ENCODE measurements at places on chromosomes 7 and 10.

DNA sequence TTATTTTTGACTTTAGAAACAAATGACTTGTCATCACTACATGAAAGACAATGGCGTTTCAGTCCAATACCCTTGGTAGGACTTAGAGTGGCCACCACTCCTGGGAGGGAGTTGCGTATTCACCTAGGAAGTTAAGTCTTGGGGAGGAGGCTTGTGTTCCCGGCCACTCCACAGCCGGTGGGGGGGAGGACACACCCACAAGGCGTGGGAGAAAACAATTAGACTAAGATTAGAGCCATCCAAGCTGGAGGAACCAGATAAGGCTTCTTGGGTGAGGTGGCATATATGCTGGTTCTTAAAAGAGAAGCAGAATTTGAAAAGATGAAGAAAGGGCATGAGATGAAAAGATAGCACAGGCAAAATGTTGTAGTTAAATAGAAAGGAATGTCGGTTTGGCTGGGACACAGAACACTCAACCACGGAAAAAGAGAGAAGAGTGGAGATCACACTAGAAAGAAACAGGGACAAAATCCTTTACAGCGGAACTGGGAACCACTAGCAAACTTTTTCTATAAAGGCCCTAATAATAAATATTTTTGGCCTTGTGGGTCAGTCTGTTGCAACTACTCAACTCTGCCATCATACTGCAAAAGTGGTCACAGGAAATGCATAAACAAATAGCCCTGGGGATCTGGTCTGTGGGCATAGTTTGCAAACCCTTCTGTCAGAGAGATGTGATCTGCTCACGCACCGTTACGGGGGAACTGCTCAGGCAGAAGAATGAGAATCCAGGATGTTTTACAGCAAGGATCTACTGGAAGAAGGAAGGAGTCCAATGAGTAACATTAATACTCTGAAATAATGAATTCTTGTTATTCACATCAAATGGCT, 651.8 kb downstream of the PARD3 start:
- DNase-seq = no peak

- DNase-seq = no peak
Measured at GRCh38 chr7:109611656-109612055, 1042.0 kb downstream of the DNAJB9 start.

GRCh38 chr7:139033346-139034114, 2.3 kb downstream of the ZC3HAV1L start:
- no peak for DNase-seq

DNA sequence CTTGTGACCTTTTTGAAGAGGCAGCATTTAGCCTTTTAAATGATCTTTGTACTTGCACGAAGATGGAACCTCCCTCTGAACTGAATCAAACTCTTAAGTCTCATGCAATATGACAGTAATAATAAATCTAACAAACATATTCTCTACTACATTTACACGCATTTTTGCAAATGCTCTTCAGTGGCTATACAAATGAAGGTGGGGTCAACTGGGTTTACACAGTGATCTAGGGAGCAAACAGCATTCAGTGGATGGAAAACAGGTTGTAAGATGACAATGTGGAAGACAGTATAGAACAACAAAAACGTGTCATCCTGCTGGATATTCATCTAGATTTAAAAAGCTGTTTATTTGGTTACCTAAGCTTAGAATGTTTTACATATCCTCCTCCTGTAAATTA, 7.5 kb downstream of the CCDC186 start:
- no peak for DNase-seq

DNA sequence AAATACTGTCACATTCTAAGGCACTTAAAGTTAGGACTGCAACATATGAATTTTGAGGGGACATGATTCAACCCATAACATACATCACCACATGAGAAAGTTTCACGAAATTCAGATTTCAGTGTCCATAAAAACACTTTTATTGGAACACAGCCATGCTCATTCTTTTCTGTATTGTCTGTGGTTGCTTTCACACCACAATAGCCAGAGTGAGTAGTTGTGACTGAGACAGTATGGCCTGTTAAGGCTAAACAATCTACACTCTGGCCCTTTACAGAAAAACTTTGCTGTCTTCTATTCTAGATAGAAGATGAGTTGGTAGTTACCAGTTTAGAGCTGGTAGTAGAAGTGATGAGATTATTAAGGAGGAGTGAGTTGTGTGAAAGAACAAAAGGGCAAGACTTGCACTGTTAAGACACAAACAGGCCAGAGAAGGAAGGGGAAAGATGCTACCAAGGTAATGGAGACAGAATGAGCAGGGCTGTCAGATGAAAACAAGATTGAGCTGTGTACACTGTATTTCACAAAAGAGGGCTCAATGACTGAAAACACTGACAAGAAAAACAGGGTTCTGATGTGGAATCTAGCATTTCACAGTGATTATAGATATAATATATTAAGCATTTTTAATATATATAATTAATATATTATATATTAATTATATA, 108.6 kb downstream of the PPP1R3A start:
- DNase-seq = no peak

DNA sequence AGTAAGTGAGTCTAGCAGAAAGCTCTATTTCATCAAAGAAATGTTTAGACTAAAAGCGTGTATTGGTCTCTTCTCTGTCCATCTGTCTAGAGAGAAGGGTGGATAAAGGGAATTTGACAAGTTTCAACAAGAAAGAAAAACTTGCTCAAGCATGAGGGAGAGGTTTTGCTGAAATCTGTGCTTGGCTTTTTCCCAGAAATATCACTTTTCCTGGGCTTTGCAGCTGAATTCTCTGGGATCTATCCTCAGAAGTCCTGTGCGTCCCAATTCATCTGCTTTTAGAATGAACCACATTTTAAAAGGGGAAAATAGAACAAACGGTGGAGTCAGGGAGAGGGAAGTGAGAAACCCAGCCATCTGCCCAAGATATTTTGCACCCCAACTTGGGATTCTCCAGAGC, 59.6 kb upstream of the CELF2 start:
- no peak for DNase-seq

GRCh38 chr7:69599955-69600709, 1.9 kb downstream of the AUTS2 start:
- DNase-seq = peak; percentile 33

DNA sequence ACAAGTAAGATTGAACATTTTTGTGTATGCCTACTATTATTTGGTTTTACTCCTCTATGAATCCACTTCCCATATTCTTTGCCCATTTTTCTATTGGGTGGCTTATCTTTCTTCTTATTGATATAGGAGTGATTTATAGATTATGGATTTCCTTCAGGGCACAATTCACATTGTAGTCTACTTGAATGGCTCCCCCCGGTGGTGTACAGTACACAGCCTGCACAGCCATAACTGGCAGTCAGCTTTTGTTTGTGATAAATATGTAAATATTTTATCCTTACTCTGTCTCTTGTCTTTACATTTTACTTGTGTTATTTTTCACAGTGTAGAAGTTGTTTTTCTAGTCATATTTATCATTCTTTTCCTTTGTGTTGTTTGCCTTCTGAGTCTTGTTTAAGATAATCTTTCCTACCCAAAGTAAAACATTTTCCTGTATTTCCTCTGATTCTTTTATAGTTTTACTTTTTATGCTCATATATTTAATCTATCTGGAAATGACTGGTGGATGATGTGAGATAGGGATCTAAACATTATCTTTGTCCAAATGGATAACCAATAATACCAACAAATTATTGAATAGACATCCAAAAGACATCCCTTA, 23.9 kb upstream of the CALD1 start:
- DNase-seq = peak; percentile 44

GRCh38 chr7:91953618-91954017, 13.0 kb downstream of the AKAP9 start:
- no peak for DNase-seq

DNA sequence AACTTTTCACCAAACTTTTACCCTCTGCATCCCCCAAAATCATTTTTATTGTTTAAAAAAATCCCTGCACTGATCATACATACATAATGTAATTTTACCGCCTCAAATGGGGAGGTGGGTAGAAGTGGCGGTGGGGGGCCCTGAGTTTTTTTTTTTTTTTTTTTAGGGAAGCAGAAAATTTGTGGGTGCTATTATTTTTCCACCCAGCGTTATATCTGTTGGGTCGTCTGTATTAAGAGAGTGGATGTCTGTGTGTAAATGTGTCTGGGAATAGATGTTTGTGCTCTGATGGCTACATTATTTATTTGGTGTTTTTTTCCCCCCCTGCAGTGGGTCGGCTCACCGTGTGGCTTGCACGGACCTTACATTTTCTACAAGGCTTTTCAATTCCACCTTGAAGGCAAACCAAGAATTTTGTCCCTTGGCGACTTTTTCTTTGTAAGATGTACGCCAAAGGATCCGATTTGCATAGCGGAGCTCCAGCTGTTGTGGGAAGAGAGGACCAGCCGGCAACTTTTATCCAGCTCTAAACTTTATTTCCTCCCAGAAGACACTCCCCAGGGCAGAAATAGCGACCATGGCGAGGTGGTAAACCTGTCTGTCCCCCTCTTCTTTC, 438 bp downstream of the ARID5B start:
- DNase-seq = no peak

GRCh38 chr7:2360796-2361195, 6.2 kb downstream of the EIF3B start:
- no peak for DNase-seq

DNA sequence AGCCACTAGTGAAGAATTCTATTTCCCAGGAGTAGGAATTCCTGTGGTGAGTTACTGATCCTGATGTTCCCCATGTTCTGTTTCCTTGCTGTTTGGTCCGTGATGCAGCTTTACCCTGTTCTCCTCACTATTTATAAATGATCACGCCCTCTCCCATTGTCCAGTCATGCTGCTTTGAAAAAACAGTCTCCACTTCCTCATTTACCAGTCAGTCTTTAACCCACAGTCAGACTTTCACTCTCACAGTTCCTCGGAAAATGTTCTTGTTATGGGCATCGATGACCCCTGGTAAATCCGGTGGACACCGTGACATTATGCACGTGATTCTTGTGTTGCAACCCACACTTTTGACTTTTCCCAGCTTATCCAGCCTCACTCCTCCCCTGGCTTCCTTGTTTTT, 14.4 kb downstream of the SCIN start:
- no peak for DNase-seq

DNA sequence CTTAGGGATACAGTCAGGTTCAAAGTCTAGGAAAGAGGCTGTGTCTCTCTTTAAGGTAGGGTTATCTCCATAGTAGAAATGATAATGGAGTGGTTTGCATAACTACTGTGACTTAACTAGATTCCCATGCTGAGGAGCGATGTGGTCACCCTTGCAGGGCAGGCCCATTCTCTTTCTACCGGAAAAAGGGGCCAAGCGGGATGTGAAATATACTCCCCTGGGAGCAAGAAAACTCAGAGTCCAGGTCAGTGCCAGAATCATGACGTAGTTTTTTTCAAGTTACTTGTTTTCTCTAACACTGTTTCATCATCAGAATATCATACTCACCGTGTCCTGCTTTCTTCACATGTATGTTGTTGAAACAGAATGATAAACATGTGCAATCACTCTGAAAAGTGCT, 649.0 kb upstream of the ANKRD30A start:
- DNase-seq = no peak

DNA sequence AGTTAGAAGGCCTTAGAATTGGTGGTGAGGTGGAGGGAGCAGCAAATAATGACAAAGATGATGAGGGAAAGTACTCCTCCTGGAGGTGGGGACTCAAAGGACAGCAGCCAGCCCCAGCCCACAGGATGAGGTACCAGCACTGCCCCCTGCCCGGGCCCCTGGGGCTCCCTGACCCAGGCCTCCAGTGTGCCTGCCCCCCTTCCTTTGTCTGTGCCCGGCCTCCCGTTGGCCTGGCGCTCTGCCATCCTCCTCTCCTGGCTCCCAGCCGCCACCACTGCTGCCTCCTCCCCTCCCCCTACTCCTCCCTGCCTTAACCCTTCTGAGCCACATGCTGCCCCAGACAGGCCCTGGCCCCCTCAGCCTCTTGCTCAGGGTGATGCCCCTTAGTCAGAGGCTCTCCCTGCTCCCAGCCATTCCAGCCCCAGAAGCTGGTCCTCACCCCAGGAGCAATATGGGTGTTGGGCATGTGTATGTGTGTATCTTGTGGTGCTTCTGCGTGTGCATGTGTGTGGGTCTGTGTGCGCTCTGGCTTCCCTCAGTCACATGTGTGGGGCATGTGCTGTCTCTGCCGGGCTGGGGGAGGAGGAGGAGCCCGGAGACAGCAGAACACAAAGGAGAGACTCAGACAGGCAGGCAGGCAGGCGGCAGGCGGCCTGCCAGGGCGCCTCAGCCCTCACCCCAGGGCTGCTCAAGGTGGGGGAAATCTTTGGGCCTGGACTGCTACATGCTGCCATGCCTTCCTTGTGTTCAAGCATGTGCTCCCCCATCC, 2.6 kb downstream of the LDB1 start:
- peak; percentile 93 for DNase-seq

DNA sequence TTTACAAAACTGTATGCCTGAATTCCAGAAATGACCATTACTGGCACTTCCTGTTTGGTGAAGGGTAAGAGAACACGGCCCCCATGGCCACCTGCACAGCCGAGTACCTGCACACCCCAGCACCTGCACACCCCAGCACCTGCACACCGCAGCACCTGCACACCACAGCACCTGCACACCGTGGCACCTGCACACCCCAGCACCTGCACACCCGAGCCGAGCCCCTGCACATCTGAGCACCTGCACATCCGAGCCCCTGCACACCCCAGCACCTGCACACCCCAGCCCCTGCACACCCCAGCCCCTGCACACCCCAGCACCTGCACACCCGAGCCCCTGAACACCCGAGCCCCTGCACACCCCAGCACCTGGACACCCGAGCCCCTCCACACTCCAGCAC, 243.5 kb downstream of the DNAJB6 start:
- DNase-seq = no peak

- DNase-seq = no peak
Measured at GRCh38 chr10:25725917-25726716, 207.9 kb upstream of the MYO3A start.

- DNase-seq = no peak
Measured at GRCh38 chr10:79434223-79434687, 11.2 kb downstream of the ZCCHC24 start.

DNA sequence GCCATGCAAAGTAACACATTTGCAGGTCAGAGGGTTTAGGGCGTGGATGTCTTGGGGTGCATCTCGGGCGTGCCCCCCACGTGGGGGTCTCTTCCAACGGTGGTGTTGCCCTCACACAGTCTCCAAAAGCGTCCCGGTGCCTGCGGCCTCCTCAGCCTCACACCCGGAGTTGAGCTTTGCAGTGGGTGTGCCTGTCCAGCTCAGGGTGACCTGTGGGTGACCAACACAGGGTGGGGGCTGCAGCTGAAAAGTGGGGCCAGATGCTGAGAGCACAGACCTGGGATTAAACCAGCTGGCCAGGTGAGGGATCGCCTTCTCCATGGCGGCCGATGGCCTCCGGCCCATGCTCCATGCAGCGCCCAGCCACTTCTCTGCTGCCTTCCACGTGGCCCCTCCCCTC, 63.1 kb downstream of the PWWP2B start:
- DNase-seq = peak; percentile 26

GRCh38 chr10:51911723-51912122, 212.3 kb upstream of the CSTF2T start:
- no peak for DNase-seq
